ENCODE measurements at places on chromosomes 2 and 18.

- DNase-seq, result no peak
Measured at GRCh38 chr2:145596416-145596815, 1076.5 kb upstream of the ZEB2 start.

- DNase-seq, result no peak
Measured at GRCh38 chr2:221844212-221845020, 272.3 kb upstream of the EPHA4 start.

DNA sequence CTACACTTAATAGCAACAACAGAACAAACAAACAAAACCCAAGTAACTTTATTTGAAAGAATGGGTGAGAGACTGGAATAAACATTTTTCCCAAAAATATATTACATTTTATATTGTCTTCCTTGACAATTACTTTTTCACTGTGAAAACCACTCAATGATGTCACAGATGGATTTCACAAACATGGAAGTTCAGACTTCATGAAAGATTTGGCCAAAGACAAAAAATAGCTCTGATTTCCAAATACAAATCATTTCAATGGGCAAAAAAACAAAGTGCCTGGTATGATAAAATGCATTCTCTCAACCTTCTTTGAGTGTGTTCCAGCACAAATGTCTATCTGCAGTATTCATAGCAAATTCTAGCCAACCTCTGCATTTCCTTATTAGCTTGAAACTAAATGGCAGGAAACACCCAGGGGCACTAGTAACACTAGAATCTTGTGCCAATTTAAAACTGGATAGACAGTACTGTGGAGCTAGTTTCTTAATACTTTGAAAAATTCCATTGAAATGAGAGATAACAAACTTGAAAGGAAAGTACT is 28.5 kb upstream of the NAPG start:
- no peak for DNase-seq

- DNase-seq, result no peak
Measured at GRCh38 chr2:189191766-189192165, 12.2 kb upstream of the COL5A2 start.

- DNase-seq, result no peak
Measured at GRCh38 chr2:224011837-224012236, 27.2 kb downstream of the SERPINE2 start.

GRCh38 chr2:193250389-193250788 is 1055.7 kb upstream of the TMEFF2 start:
- no peak for DNase-seq

DNA sequence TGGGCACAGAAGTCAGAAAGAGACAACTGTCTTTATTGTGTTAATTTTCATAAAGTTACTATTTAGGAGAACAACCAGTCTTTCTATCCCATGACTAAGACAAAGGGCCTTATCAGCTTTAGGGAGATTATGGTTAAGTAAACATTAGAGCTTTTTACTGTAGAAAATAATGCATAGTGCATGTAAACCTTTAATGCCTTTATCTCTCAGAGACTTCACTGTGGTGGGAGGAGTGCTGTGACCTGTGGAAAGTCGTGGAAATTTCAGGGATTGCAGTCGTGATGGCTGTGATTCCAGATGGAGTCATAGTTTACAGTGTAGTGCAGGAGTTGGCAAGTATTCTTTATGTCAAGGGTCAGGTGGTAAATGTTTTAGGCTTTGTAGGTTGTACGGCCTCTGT is 15.8 kb downstream of the ZNF236 start:
- DNase-seq, result no peak

GRCh38 chr2:23510471-23510870 is 125.5 kb downstream of the KLHL29 start:
- DNase-seq, result no peak

GRCh38 chr2:126635281-126635680 is 20.7 kb upstream of the GYPC start:
- no peak for DNase-seq

DNA sequence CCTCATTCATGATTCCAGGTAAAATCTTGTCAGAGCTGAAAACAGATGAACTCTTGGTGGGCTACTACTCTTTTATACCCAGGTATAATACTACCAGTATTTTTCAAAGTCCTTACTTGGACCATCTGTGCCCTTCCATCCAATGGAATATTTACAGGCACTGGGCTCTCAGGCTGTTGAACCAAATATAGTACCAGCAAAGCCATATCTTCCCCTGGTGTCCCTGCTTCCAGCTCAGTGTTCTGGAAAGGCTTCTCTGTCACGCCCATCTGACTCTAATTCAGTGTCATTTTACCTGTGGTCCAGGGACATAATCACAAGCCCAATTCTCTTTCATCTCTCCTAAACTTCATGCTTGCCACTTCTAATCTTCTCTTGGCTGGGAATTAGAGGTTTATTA is 119.2 kb upstream of the STK17B start:
- DNase-seq, result no peak

- DNase-seq, result peak; percentile 6
Measured at GRCh38 chr2:42196403-42197267, 27.5 kb downstream of the EML4 start.

GRCh38 chr2:210655229-210655975 is 99.0 kb downstream of the CPS1 start:
- no peak for DNase-seq

DNA sequence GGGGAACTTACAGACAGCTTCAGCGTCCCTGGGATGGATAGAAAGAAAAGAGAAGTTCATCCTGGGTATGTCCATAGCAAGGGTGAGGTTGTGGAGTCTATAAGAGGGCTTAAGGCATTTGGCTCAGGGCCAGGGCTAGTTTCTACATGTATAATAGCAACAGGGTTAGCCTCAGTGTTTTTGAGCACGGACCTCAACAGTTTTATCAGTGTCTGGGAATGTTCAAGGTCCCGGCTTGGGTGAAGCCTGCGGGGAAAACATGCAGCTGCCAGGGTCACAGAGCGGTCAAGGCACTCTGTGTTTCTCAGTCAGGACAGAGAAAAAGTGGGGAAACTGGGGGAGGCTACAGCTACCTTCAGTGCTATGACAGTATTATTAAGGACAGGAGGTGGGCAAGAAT is 427.7 kb upstream of the HS6ST1 start:
- no peak for DNase-seq

DNA sequence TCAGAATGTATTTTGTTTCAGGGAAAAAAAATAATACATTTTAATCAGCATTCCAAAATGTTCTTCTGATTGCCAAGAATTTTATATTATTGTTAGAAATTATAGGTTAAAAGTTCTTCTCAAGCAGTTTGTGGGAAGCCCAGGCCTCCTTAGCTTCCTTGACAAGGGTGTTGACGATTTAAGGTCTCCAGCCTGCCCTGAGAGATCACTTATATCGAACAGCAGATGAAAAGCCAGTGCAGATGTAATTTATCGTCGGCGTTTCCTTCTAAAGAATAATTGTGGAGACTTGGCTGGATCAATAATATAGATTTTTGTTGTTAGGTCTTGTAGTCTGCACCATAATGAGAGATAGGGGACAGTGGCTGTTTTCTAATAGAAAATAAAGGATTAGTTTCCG is 280.6 kb downstream of the ZNF407 start:
- DNase-seq, result no peak

Measured in stimulated activated CD8-positive, alpha-beta memory T cell treated with anti-CD3 and anti-CD28 coated beads, Interleukin-15, amount 100 ng/mL, for 1 hour (primary cell).